ENCODE measurements at places on chromosomes 16 and 17. TPM values are rescaled to one million over a fixed set of nuclear protein-coding genes. Genes with fewer than 3 reads are reported as not detected.

GRCh38 chr17:42270596-42270995, 5.6 kb downstream of the STAT5B start:
- H3K4me1 ChIP-seq: peaks cover 45% of the 10 kb centered on the region
- H3K27me3 ChIP-seq: no peaks in the 10 kb centered on the region
- DNase-seq: no peak
- H3K4me3 ChIP-seq: no peak overlapping the region
- no peaks in the 10 kb centered on the region for H3K36me3 ChIP-seq

DNA sequence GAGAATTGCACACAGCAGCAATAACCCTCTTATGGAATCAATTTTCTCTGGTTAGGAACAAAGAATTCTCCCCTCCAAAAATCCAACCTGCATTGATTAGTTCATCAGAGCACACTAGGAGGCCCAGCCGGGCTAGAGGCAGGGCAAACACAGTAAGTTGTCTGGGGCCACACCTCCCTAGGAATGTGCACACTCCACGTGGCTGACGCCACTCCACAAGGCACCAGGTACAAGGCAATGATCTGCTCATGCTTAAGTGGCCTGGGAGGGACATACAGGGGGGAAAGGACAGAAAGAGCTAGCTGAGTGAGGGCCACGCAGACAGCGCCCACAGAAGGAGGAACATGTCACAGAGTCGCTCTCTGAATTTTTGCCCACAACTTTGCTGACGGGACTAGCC, 107.6 kb downstream of the SLC39A11 start:
- no peak for DNase-seq
- H3K36me3 ChIP-seq: no peaks in the 10 kb centered on the region
- no peaks in the 10 kb centered on the region for H3K4me1 ChIP-seq

DNA sequence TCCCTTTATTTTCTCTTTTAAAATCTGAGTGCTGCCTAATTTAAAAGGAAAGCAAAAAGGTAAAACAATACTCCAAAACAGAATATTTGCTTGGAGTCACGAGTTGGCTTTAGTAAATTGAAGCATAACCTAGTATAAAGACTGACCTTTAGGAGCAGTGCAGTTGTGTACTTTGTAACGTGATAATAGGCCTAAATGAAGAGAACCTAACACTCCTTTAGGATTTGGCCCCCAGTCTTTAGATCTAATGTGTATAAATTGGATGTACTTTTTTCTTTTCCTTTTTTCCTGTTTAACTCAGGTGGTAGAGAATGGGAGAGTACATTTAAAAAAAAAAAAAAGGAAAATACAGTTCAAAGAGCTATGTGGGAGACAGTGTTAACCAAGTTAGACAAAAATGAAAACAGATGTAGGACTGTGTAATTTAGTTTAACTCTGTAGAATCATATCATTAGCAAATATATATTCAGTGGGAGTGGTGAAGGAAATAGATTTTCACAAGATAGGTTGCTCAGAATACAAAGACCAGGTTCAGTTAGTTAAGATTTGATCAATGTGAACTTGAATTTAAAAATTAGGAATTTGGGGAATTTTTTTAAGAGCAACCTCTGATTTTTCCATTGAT, 16.8 kb downstream of the CPD start:
- no peak overlapping the region for H3K27ac ChIP-seq
- H3K36me3 ChIP-seq: peaks cover 10% of the 10 kb centered on the region
- H3K4me1 ChIP-seq: peaks cover 12% of the 10 kb centered on the region

- H3K4me3 ChIP-seq: no peak overlapping the region
- DNase-seq: no peak
- H3K36me3 ChIP-seq: no peaks in the 10 kb centered on the region
- H3K27ac ChIP-seq: no peak overlapping the region
- H3K27me3 ChIP-seq: peaks cover 32% of the 10 kb centered on the region
- peaks cover 42% of the 10 kb centered on the region for H3K4me1 ChIP-seq
Observed at GRCh38 chr16:4938683-4939030, 1.7 kb upstream of the PPL start.

The KRT15 gene
- not detected for total RNA-seq

GRCh38 chr16:85659805-85660511, 28.8 kb downstream of the GINS2 start:
- peak; percentile 77 for DNase-seq
- no peaks in the 10 kb centered on the region for H3K27me3 ChIP-seq
- H3K27ac ChIP-seq: peak overlapping the region; percentile 73
- H3K4me3 ChIP-seq: no peak overlapping the region
- H3K36me3 ChIP-seq: peaks cover 80% of the 10 kb centered on the region

- H3K27me3 ChIP-seq: no peaks in the 10 kb centered on the region
- peak overlapping the region; percentile 25 for H3K4me3 ChIP-seq
- H3K27ac ChIP-seq: peak overlapping the region; percentile 75
- DNase-seq: no peak
Observed at GRCh38 chr17:29155227-29155965, 24.8 kb downstream of the MYO18A start.

DNA sequence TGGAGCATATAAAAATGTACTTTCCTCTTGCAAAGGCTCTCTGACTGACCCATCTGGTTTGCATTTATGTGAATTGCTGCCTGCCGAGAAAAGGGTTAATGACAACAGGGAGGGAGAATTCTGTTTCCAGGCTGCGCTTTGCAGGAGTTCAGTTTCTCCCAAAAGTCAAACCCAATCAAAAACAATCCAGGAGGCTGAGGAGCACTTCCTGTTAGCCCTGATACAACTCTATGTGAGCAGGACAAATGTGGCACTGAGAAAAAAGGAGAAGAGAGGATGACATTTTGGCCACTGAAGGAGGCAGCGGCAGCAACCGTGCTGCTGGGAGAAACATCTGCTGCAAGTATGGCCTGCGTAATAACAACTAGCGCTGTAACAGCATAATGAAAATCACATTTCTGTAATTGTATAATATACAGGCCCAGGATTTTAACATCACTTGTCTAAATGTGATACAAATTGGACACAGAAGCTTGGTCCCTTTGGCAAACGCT, 26.8 kb upstream of the ELAC2 start:
- H3K36me3 ChIP-seq: no peaks in the 10 kb centered on the region
- H3K27me3 ChIP-seq: peaks cover 60% of the 10 kb centered on the region
- no peak for DNase-seq

DNA sequence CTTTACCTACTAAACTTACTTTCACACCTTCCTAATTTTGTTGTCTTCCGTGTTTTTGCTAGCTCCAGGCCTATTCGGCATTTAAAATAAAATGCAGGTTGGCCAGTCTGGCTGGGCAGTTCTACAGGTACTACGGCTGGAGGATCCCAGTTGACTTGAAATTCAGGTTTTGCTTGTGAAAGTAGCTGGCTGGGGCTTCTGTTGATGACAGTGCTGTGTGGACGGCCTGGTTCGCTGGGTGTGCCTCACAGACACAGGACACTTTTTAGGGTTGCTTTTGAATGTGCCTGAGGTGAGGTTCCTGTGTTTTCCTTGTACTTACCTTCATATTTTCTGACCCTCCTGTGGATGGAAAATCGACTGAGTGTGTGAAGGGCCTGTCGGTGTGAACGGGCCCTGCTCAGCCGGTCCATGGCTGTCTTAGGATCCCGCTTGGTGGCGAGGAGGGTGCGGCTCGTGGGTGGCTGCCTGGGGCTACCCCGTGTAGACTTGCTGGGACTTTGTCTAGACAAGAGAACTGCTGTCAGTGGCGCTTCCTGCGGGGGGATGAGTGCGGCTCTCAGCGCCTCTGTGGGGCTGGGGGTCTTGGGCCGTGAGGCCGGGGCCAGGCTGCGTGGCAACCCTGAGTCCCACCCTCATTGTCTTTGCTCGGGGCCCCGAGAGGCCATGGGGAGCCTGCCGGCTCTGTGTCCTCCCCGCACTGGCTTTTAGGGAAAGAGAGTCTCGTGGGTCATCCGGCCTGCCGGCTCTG, 18.7 kb upstream of the ZNF750 start:
- no peak for DNase-seq
- H3K27me3 ChIP-seq: no peaks in the 10 kb centered on the region
- H3K4me3 ChIP-seq: no peak overlapping the region

GRCh38 chr17:61536422-61536955, 54.5 kb downstream of the NACA2 start:
- H3K36me3 ChIP-seq: no peaks in the 10 kb centered on the region
- no peak overlapping the region for H3K27ac ChIP-seq
- H3K4me3 ChIP-seq: no peak overlapping the region

DNA sequence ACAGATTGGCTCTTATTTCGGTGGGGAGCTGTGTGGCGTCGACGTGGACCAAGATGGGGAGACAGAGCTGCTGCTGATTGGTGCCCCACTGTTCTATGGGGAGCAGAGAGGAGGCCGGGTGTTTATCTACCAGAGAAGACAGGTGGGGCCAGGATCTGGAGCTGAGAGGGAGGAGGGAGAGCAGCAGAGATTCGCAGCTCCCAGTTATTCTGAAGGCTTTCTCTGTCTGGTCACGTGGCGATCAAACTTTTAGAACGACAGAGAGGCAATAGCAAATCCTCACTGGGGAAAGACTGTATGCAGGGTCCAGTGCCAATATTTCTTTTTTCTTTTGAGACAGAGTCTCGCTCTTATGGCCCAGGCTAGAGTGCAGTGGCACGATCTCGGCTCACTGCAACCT, 22.2 kb downstream of the ITGAL start:
- no peaks in the 10 kb centered on the region for H3K4me1 ChIP-seq
- no peak overlapping the region for H3K4me3 ChIP-seq
- peaks cover 17% of the 10 kb centered on the region for H3K27me3 ChIP-seq
- no peak overlapping the region for H3K27ac ChIP-seq
- DNase-seq: no peak

DNA sequence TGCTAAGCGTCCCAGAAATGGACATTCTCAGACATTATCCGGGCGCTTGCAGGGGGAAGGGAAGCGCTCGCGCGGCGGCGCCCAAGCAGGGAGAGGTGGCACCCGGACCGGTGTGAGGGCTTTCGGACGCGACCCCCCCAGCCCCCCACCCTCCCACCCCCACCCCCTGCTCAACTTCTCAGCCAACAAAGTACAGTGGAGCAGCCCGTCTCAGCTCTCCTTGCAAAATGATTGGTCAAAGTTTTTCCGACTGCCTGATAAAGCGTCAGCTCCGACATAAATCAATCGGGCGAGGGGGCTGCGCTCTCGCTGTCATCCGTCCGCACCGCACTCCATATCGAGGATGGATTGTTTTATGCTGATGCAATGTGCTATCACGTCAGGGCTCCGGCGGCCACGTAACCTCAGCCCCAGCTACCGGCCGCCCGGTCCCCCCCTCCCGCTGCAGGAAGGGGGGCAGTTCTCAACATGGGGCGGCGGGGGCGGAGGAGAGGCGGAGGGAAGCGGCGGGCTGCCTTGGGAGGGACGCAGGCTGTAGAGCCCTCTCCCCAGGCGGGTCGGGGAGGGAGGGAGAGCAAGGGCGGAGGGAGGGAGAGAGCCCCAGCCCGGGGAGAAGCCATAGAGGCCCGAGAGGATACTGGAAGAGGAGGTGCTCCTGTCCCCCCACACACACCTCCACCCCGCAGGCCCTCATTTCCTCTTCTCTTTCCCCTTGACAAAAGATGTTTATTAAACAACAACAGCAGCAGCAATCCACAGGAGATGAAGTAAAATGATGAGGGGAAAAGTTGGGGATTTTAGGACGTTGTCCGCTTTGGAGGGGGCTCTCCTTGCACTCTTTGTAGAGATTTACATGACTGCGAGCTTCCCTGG, at the start of gene HOXB9:
Gene HOXB9 (minus strand): TSS at position 114 of the 873 bp plus-strand sequence. CDS start 89 bp downstream, at position 25.
- no peaks in the 10 kb centered on the region for H3K36me3 ChIP-seq
- H3K4me1 ChIP-seq: peaks cover 24% of the 10 kb centered on the region
- peaks cover 100% of the 10 kb centered on the region for H3K27me3 ChIP-seq
- peak within 1 kb of the TSS; percentile 58 for H3K4me3 ChIP-seq

DNA sequence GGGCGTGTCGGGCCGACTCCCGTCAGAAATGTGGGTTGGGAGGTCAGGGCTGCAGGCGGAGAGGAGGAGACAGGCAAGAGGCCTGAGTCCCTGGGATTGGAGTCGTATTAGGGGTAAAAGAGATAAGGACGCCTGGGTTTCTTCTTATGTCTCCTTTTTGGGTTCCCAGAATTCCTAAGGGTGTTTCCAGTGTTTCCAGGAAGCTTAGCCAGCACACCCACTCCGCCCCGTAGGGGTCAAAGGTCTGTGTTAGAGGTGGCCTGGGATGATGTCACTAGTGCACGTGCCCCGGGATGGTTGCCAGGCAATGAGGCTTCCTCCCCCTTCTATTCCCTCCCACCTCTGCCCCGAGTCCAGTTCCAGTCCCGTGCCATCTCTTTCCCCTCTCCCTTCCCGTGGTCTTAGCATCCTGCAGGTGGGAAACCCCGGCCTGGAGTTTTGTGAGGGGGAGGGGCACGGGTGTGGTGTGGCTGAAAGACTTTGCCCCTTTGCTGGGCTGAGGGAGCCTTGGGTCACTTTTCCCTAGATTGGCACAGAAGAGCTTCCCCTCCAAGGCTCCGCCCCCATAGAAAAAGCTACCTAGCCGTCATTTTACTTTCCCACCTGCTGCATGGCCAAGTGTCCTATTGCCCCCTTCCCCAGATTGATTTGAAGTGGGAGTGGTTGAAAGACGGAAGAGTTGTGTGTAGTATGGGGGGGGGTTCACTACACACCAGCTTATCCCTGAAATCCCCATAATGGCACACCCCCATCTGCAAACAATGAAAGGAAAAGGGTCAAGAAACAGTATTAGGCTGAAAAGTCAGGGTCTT, 2.8 kb downstream of the KDM6B start:
- H3K4me3 ChIP-seq: peak overlapping the region; percentile 88
- H3K27me3 ChIP-seq: no peaks in the 10 kb centered on the region
- H3K36me3 ChIP-seq: no peaks in the 10 kb centered on the region
- H3K4me1 ChIP-seq: peaks cover 82% of the 10 kb centered on the region
- DNase-seq: peak; percentile 90

- peaks cover 1% of the 10 kb centered on the region for H3K4me1 ChIP-seq
- H3K4me3 ChIP-seq: no peak overlapping the region
- peaks cover 27% of the 10 kb centered on the region for H3K27me3 ChIP-seq
- no peak overlapping the region for H3K27ac ChIP-seq
- H3K36me3 ChIP-seq: no peaks in the 10 kb centered on the region
Observed at GRCh38 chr17:40610359-40610758, 37.3 kb downstream of the SMARCE1 start.

The KCNJ16 gene
- not detected for total RNA-seq

GRCh38 chr16:4496305-4496704, 20.1 kb downstream of the HMOX2 start:
- no peaks in the 10 kb centered on the region for H3K27me3 ChIP-seq
- H3K36me3 ChIP-seq: peaks cover 5% of the 10 kb centered on the region
- peak overlapping the region; percentile 10 for H3K27ac ChIP-seq
- H3K4me3 ChIP-seq: no peak overlapping the region
- DNase-seq: no peak
- peaks cover 65% of the 10 kb centered on the region for H3K4me1 ChIP-seq

The GP1BA gene
- total RNA-seq: 0.22 TPM

All from left ventricle myocardium inferior (tissue), 1 donor.